ENCODE measurements at places on chromosomes 13 and 19.

DNA sequence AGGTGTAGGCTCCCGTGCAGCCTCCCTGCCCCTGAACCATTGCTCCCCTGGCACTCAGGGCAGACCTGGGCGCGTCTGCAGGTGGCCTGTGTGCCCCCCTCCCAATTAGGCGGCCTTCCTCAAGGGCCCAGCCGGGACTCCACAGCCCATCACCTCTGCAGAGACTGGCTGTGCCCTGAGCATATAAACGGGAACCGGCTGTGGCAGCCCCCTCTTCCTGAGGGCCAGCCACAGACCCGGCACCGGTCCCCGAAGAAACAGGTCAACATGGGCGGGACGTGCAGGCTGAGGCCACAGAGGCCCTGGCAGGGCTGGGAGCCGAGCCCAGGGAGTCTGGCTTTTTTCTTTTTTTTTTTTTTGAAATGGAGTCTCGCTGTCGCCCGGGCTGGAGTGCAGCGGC is 12.0 kb downstream of the PIAS4 start:
- no peak for DNase-seq

- peak; percentile 64 for DNase-seq
These were observed 10.4 kb upstream of the TYK2 start for GRCh38 chr19:10390652-10391286.

DNA sequence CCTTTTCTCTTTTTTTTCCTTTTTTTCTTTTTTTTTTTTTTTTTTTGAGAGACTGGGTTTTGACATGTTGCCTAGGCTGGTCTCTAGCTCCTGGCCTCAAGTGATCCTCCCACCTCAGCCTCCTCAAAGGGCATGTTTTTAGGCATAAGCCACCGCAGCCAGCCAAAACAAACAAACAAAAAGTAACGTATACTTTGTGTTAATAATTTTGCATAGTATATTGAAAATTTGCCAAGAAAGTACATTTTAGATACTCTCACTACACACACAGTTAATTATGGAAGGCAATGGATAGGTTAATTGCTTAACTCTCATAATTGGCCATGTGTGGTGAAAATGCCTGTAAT is 1.6 kb upstream of the RAB11B start:
- DNase-seq, result no peak

DNA sequence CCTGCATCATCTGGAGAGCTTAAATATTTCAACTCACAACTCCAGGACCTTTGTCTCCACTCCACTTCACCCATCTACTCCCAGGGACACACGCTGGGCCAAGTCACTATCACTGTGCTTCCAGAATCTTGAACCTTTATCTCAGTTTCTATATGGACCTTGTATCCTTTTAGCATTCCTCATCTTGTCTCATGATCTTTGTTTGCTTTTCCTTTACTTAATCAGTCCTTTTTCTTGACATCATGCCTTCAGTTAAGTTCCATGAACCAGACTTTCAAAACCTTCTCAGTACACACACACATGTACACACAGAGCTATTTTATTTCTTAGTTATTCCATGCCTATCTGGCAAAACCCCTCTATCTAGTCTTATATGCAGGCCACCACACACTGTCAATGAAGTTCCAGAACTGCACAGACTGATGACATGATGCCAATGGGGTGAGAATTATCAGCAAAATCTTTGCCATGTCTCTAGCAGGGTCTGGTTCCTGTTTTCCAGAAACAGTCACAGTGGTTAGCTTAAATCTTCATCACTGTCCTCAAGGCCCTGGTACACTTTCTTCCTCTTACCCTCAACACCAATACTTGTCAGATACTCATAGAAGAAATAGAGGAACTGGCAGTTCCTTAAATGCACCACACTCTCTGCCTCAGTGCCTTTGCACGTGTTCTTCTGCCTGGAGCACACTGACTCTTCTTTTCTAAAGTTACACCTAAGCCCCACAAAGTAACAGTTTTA is 77.6 kb upstream of the STARD13 start:
- DNase-seq, result no peak

DNA sequence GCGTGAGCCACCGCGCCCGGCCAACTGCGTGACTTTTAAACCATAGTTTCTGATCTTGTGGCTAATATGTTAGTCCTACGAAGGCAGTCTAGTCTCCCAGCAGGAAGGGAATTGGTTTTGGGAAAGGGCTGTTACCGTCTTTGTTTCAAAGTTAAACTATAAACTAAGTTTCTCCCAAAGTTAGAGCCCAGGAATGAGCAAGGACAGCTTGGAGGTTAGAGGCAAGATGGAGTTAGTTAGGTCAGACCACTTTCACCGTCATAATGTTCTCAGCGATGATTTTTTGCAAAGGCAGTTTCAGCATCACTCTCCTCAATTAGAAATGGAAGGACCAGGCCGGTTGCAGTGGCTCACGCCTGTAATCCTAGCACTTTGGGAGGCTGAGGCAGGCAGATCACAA is 17.7 kb upstream of the ADGRE2 start:
- no peak for DNase-seq

- DNase-seq, result no peak
These were observed 1.8 kb downstream of the APOC4 start for GRCh38 chr19:44943801-44944249.

GRCh38 chr19:5987077-5987818 is 9.3 kb upstream of the RANBP3 start:
- DNase-seq, result peak; percentile 75

- peak; percentile 47 for DNase-seq
These were observed 47.4 kb downstream of the NDFIP2 start for GRCh38 chr13:79528356-79528755.

DNA sequence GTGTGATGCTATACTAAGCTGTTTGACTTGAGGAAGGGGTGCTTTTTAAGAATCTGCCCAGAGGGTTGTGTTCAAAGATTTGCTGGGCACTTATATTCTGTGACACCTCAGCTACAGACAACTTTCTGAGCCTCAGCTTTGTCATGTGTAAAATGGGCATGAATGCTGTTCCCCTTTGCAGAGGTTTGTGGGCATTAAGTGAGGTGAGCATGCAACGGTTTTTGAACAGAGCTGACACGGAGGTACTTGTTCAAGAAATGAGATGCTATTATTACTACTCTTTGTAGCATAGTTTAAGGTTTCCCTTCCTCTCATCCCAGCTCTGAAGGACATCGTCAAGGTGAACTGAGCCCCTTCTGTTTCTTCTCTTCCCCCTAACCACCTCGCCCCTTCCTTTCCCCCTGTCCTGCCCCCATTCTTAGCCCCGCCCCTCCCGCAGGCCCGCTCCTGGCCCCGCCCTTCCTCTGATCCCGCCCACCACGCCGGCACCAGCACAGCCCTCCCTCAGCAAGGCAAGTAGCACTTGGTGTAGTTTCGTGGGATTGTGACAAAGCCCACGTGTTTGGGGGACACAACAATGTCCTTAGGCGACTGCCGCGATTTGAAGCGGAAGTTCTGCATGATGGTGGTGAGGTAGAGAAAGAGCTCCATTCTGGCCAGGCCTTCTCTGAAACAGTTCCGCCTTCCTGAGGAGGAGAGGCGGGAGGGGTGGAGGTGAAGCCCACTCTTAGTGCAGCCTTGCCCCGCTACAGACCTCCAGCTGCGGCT is 26.1 kb upstream of the CYP2A7 start:
- DNase-seq, result no peak

- DNase-seq, result no peak
These were observed 15.8 kb downstream of the TECR start for GRCh38 chr19:14544977-14545715.

DNA sequence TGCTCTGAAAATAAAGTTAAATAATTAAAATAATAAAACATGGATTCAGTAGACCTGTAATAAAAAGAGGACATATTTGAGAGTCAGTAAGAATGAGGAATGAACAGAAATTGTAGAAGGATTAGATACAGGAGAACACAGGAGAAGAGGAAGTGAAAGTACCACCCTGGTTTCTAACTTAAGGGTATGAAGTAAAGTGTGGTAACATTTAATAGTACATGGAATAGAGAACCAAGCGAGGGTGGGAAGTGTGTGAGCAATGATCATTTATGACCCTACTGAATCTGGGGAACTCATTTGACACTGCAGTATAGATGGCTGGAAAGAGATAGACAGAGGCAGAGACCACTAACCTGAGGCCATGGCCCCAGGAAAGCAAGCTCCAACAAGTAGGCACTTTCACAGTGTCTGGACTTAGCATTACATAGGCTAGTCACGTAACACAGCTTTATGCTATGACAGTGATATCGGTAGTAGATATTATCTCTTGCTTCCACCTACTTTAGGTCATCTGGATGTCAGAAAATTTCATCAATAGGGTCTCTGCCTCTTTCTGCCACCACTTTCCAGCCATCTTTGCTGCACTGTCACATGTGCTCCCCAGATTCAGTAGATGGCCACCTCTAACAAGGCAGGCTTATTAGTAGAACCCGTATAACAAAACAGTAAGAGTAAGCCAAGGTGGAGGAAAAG is 633.9 kb upstream of the MIR17HG start:
- DNase-seq, result no peak

- no peak for DNase-seq
These were observed 7.3 kb upstream of the NDUFS7 start for GRCh38 chr19:1376415-1376805.

DNA sequence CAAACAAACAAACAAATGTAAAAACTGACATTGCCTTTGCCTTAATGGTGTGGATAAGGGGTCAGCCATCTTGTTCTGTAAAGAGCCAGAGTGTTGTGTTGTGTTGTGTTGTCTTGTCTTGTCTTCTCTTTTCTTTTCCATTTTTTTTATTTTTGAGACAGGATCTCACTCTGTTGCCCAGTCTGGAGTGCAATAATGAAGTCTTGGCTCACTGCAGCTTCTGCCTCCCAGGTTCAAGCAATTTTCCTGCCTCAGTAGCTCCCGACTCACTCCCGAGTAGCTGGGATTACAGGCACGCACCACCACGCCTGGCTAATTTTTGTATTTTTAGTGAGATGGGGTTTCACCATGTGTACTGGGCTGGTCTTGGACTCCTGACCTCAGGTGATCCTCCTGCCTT is 27.8 kb downstream of the TIMM13 start:
- DNase-seq, result no peak

DNA sequence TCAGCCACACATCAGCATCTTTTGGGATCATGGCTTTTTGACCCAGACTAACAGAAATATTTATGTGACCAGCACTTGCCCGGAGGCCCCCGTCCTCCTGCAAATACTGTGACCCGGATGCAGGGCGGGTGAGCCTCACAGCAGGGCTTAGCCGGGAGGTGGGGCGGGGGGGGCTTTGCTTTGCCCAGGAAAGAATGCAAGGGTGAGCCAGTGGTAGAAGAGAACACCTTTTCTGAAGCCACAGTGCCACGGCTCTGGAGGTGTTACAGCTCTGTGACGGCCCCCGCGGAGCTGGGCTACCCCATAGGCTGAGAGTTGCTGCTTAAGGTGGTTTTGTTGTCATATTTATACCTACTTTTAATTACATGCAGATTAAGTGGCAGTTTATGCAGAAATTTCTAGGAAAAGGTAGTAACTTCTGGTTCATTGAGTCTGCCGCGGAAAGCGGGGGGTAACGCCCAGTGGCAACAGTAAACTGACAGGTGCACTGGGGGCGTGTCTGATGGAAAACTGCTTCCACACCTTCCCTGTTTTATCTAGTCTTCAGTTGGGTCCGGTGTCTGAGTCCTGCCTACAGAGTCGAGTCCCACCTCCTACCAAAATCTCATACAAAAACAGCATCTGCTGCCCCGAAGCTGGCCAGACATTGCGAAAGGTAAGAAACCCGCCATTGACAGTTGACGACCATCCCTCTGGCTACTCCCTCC is 187.9 kb downstream of the TEX29 start:
- DNase-seq, result no peak

Measured in amniotic epithelial cell (primary cell).